ENCODE measurements at places on chromosomes 7 and 10.

DNA sequence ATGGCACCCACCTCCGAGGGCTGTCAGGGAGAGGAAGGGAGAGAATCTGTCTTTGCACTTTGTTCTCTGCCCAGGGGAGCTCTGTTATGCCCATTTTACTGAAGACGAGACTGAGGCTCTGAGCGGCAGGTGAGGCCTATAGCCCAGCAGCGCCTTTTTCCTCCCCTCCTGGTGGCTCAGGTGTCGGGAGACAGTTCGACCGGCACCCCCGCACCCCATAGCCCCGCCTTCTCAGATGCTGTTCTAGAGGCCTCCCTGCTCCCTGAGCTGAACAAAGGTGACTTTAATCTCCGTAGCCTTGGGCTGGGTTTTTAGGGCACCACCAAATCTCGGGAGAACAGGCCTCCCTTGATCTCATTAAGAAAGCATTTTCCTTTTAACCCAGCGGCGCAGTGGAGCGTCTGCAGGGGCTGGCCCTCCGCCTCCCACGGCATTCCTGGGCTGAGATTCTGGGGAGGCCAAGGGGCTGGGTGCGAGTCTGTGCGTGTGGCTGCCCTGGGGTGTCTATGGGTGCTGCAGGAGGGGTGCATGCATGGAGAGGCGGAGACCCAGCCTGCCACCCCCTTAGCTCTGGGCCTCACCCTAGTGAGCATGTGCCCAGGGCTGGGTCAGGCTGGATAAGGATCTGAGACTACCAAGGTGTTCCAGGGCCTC is 3.3 kb downstream of the LFNG start:
- peak; percentile 91 for DNase-seq

- DNase-seq, result no peak
These were observed 34.3 kb downstream of the AOAH start for GRCh38 chr7:36690041-36690440.

DNA sequence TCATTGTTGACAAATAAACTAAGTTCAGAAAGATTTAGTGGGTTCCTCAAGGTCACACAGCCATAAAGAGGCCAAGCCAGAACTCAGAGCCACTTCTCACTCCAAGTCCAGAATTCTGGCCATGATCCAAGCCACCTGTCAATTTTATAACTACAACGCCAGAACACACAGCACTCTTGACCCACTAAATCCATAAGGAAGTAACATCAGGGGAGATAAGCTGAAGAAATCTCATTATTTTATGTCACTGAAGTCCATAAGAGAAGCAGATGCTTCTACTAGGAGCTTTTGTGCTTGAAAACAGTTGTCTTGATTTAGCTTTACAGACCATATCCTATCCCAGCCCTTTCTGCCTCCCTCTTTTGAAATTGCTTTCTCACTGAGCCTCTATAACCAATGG is 15.9 kb downstream of the ADAM12 start:
- DNase-seq, result no peak

DNA sequence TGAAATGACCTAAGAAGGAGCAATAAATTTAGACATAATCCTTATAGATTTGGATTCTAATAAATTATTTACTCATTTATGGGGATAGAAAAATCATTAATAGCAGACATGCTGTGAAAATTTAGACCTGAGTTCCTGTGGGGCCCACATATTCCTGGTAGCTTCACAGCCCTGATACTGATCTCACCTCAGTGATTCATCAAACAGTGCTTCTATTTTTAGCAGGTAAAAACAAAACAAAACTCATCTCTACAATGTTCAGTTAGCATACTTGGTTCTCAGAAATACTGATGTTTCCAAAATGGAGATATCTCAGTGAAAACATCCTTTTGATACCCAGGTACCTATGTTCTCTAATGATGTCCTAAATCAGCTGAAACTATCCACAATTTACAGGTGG is 841.1 kb upstream of the SORCS1 start:
- DNase-seq, result no peak

DNA sequence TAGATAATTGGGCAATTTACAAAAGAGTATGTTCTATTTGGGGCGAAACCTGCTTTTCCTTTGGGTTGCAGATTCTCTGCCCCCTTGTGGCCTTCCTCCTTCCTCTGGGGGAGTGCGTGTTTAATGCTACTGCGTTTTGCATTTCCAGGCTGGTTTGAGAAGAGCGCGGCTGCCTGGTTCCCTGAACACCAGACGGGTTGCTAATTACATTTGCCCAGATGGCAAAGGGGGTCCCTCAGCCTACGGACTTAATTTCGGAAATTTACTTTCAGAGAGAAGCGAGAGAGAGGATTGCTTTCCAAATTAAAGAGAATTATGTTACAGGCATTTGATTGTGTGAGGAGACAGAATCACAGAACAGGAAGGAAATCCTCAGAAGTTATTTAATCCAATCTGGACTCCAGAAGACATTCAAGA is 91.9 kb upstream of the JAZF1 start:
- no peak for DNase-seq

DNA sequence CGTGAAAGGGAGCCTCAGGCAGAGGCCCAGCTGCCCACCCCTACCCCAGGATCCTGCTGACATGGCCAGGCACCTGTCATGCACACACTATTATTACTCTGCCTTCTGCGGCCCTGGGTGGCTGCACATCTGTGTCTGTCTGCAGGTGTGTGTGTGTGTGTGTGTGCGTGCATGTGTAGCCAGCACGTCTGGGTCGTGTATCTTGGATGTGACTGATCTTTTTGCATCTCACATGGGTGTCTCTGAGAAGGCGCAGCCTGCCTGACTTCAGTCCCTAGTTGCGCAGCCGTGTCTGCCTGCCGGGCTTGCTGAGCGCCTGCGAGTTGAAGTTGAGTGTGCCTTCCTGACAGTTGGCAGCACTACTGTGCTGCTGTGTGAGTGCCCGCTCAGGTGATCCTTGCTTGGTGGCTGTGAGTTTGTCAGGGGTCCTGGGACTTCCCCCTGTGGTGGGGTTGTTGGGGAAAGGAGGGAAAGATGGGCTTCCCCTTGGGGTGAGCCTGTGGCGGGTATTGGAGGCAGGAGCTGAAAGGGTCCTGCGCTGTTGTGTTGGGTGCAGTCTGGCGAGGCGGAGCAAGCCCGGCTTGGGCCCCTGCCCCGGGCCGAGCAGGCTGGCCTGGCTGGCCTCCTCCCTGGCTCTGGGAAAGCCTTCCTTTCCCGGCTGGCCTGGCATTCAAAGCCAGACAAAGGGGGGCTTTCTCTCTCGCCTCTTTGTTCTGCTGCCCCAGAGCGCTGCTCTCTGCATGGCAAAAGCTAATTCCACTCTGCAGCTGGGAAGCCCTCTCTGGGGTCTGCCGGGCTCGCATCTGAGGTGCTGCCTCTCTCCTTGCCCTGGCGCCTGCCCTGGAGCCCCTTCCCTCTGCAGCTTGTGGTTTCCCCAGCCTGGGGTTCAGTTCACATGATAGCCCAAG is 4.9 kb downstream of the TRIM8 start:
- DNase-seq, result no peak

DNA sequence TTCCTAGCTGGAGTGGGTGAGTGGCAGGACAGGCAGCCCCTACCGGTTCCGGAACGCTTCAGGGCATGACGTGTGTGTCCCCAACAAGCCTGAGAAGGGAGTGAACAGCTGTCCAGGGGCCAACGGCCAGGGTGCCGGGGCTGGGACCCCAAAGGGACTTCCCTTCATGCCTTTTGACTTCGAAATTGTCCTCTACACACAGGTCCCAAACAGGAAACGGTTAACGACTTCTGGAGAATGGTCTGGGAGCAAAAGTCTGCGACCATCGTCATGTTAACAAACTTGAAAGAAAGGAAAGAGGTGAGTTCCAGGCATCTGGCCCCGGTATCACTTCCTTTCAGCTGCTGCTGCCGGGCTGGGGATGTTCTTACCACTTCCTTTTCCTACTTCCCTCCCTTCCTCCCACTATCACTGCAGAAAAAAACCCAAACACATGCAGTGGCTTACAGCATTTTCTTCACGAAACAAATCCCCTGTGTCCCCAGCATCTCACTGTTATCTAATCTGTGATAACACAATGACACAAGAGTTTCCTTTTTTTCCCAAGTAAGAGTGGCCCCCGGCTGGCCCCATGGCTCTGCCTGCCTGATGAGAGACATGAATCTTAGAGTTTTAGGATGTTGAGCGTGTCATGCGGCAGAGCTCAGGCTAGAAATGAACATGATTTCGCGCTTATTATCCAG is 63.2 kb downstream of the MKI67 start:
- no peak for DNase-seq

DNA sequence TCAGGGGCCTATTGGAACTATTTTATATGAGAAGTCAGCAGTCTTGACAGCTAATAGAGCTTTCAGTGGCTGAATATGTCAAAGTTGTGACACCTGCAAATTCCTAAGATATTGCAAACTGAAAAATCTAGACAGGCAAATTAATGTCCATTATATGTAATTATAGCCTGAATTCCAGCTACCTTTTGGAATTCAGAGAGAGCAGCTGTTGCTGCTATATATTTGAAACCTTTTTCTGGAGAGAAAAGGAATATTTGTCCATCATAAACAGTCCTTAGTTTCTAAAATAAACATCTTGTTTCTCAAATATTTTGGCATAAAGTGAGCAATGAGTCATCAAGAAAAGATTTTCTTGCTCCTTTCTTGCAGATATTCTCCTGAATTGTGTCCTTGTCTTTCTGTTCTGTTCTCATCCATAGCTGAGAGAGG is 408.9 kb upstream of the SEMA3D start:
- DNase-seq, result no peak

DNA sequence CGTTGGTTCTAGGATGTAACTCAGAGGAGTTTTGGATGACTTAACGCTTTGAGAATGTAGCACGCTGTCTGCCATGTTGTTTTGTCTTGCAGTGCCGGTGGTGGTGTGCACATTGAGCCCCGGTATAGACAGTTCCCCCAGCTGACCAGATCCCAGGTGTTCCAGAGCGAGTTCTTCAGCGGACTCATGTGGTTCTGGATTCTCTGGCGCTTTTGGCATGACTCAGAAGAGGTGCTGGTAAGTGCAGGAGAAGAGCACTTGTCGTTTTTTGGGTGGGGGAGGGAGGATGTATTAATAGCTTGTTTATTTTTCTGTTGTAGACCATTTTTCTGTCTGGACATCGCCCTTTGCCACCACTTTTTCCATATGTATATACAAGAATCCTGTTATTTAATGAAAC is 6.3 kb downstream of the NDUFB2 start:
- no peak for DNase-seq

GRCh38 chr7:30252885-30253795 is 31.3 kb upstream of the ZNRF2 start:
- DNase-seq, result peak; percentile 55

DNA sequence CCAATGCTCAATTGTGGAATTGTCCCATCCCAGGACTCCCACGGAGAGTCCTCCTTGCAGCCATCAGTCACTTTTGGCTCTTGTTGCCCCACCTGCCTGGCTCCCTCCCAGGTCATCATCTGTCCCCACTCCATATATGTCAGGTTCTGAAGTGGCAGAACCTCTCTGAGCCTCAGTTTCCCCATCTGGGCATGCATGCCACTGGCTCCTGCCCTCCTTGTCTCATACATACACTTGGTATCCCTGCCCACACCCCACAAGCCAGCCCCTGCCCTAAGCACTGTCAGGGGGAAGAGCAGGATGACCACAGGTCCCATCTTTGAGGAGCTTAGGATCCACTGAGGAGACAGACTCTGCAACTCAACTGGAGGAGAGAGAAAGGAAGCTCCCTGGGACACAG is 156.9 kb downstream of the GRID1 start:
- DNase-seq, result no peak

- DNase-seq, result no peak
These were observed 54.3 kb upstream of the SEMA3A start for GRCh38 chr7:84248843-84249242.

GRCh38 chr7:30304177-30304884 is 19.9 kb downstream of the ZNRF2 start:
- DNase-seq, result no peak

DNA sequence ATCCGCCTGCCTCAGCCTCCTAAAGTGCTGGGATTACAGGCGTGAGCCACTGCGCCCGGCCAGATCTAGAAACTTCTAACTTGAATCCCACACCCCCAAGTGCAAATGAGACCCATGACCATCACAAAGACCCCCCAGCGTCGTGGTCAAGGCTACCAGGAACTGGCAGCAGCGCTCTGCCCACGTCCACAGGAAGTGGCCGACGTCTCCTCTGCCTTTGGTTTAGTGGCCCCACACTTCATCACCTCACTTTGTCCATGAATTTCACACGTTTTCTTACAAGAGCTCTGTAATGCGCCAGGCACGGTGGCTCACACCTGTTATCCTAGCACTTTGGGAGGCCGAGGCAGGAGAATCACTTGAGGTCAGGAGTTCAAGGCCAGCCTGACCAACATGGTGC is 53.5 kb upstream of the TNRC18 start:
- no peak for DNase-seq

- no peak for DNase-seq
These were observed 966.0 kb downstream of the LRMDA start for GRCh38 chr10:76397181-76398042.

- DNase-seq, result no peak
These were observed 211.8 kb downstream of the ADARB2 start for GRCh38 chr10:1525354-1526162.

GRCh38 chr10:124678557-124679240 is 65.5 kb downstream of the FAM53B start:
- no peak for DNase-seq

DNA sequence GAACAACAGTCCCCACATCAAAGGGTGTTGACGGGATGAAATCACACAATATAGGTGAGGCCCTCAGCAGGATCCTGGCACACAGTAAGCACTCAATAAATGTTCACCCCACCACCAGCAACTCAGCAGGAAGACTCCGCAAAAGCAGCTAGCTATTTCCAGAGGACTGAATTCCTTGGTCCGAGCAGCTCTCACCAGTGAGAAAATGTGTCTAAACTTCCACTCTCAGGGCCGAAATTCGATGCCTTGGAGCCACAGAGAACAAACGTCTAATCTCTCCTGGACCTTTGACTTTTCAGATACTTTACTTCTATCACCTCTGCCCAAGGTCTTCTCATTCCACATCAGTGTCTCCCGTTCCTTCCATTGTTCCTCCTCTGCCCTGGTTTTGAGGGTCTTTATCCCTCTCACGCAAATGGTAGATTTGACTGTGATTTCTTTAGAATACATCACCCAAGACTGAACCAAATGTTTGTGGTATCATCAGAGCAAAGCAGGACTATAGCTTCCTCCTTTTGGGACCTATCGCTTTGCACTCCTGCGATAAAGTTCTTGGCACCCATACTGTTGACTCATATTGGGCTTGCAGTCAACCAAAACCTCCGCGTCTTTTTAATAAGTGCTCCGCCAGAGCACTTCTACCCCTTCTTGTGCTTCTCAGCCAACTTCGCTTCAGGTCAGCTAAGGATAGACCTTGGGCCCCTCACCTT is 903 bp upstream of the NT5C2 start:
- no peak for DNase-seq

DNA sequence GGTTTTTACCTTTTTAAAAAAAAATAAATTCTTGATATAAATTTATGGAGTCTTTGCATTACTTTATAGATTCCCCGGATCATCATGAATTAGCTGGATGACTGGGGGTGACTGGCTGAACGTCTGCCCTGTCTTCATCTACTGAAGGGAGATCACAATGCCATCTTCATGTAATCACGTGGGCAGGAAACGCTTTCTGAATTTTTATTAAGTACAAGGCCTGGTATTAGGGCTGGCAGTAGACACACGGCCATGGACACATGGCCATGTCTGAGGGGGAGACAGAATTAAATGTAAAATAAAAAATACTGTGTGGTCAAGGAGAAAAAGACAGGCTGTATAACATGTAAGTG is 111.2 kb downstream of the VIPR2 start:
- no peak for DNase-seq

Measured in NCI-H510A treated with DMSO at 0.1 percent for 48 hours (cell line).